Fibroblast of pulmonary artery (primary cell): ENCODE measurements at places on chromosomes 1 and 21.

GRCh38 chr1:43803646-43804045 lies 96.3 kb downstream of the ST3GAL3 start:
- no peak for DNase-seq

- no peak for DNase-seq
These were observed 8.8 kb downstream of the PCP4L1 start for GRCh38 chr1:161267321-161267720.

GRCh38 chr21:16709866-16710550 lies 802.8 kb upstream of the CXADR start:
- peak; percentile 71 for DNase-seq

DNA sequence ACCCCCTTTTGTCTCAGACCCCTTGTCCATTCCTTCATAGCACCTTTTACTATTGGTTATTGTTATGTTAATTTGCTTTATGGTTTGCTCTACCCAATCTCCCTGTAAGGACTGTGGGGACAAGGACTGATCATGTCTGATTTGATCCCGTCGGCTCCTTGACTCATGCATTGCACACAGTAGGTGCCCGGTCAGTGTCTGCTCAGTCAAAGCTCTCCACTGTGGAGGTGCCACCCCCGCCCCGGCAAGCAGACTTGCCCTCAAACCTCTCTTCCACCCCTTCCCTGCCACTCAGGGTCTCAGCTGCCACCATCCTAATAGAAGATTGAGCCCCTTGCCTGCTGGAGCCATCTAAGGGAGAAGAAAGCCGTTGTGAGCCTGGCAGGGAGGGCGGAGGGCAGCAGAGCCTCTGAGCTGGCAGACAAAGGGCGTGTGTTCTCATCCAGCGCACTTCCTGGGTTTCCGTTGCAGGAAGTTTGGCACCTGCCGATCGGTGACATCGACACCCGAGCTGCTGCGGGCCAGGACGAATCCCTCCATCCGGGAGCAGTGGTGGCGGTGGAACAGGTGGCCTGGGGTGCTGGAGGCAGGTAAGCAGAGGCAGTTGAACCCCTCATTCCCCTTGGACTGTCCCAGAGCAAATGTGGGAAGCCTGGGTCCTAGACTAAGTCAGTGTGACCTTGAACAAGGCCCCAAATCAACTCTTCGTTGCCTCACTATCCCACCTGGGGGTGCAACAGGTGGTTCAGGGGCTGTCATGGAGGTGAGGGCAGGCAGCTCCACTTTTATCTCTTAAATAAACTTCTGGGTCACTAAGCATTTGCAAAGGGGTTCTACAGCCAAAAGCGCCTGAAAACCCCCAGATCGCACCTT lies 2.2 kb upstream of the FBLIM1 start:
- DNase-seq, result no peak

DNA sequence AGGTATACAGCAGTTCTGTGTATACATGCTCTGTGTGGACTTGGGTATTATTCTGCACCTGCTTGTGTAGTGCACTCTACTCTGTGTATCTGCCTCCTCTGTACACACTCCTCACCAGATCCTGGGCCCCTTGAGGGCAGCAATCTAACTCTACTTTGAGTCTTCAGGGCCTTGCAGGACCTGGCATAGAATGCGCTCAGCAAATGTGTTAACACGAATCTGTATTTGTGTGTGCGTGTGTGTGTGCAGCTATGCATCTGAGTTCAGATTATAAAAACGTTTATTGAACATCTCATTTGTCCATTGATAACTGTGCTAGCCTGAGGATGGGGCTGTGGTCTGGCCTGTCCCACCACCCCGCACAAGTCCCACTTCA lies 3.9 kb upstream of the MEF2D start:
- DNase-seq, result peak; percentile 27

DNA sequence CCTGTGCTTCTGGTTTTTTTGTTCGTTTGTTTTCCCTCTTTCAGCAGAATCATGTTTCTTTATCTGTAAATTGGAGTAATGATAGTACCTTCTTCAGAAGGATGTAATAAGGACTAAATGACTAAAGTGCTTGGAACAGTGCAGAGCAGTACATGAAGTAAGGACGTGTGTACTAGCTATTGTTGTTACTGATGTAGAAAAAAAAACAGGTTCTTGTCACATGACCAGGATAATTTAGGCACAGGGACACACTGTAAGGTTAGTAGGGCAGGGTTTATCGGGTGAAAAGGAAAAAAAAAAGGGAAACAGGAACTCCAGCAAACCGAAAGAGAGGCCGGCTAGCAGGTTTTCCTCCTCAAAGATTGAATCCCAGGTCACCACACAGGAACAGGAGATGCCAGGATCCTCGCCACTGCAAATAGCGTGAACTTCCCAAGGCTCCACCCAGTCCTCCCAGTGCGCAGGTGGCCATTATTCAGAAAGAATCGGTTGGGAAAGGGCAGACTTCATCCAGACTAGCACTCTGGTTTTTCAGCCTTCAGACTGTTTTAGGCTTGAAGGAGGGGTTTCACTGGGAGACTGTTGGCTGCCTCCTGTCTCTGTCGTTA lies 63.8 kb upstream of the PRRC2C start:
- DNase-seq, result no peak

GRCh38 chr1:29646161-29646775 lies 409.9 kb downstream of the PTPRU start:
- no peak for DNase-seq
